ENCODE measurements at places on chromosomes 5 and 9.

GRCh38 chr9:113998525-113999255 is 79.4 kb downstream of the AMBP start:
- DNase-seq, result peak; percentile 14

- no peak for DNase-seq
These were observed 590.4 kb downstream of the PRELID2 start for GRCh38 chr5:145244788-145245187.

DNA sequence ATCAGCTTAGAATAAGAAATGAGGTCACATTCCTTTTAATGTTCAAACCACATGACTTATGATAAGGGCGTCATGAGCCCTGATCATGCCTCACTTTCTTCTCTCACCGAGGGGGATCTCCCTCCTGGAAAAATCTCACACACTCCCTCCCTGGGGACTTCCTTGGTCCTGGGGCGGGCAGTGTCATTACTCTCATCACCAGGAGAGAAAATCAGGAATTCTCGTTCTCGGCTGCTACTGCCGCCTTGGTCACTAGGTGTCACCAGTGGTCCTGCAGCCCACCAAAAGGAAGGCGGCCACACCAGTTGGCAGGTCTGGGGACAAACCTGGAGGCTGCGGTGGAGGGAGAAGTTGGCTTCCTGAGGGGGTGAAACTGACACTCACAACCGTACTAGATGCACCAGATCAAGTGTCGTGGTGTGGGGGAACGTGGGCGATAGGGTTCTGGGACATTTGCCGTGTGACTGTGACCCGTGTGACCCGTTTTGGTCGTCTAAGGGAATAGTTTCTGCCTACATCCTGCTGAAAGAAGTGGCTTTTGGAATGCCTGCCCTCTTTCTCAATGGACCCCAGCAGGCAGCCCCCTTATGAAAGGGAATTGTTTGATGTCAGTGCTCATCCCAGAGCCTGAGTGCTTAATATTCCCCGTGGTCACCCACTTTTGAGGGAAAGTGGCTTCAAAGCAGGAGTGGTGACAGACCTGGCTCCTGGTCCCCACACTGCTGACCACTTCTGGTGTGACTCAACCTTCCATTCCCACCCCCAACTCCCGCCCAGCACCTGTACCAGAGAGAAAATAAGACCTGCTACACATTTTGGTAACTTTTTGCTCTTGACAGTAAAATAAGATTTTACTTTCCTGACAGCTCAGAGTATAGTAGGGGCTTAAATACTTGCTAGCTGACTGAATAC is 63.2 kb downstream of the ACER2 start:
- DNase-seq, result no peak

GRCh38 chr9:19554529-19554928 is 145.7 kb downstream of the ACER2 start:
- no peak for DNase-seq

GRCh38 chr9:133121198-133121914 is at the start of gene RALGDS:
Gene RALGDS, minus strand, starts transcription at chr9:133121240. Its CDS starts 86 bp downstream, at chr9:133121154.
- peak; percentile 95 for DNase-seq

DNA sequence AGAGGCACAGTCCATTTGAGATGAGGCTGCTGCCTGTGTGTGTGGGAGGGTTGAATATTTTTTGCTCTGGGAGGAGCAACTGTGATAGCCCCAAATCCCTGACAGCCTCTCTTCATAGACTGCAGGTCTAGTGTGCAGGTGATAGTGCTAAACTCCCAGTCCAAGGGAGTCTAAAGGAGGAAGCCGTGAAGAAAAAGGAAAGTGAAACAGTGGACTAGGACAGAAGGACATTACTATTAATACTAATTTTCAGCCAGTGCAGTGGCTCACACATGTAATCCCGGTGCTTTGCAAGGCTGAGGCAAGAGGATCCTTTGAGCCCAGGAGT is 295.0 kb downstream of the PDE4D start:
- no peak for DNase-seq

DNA sequence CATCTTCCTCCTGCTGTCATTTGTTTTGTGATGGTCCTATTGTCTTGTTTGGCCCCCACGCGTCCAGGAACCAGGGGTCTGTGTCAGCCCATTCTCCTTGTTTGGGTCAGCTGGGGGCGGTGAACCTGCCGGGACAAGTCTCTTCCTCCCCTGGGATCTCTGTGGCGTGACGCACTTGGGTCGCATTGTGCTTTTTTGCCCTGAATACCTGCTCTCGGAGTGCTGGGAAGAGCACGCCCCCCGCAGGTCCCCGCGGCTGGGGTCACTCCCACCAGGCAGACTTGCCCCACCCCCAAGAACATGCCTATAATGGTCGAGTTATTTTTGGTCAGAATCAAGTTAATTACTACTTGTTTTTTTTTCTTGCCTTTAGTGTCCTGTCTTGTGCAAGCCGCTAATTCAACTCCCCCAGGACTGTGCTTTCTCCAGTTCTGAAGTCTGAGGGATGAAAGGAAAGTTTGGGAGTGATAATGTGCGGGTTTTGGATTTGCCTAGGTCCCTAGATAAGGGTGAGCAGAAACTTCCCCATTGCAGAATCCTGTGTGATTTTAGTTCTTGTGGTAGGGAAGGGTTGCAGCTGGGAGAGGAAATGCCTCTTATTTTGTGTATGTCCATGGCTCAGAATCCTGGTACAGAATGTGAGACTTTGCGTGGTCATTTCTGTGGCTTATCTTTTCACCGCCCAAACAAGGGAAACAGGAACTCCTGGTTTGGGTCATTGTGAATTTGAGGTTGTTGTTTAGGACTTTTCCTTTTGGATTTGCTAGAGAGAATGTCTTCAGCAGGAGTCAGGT is 789 bp downstream of the ACER2 start:
- peak; percentile 32 for DNase-seq

DNA sequence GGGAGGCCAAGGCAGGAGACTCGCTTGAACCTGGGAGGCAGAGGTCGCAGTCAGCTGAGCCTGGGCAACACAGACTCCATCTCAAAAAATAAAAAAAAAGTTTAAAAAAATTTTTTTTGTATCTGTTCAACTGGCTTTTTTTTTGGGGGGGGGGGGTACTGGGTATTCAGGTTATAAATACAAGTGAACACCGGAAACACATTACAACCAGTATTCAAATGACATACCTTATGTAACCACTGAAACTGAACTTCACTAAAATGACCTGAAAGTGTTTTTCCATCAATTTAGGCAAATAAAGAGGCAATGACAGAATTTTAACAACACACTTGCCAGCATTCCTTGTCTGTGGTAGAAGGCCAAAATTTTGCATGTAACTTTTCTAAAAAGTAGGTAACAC is 33.5 kb downstream of the STRBP start:
- no peak for DNase-seq

- no peak for DNase-seq
These were observed 102.4 kb upstream of the PARP8 start for GRCh38 chr5:50564079-50564478.

- no peak for DNase-seq
These were observed 312.2 kb downstream of the HCN1 start for GRCh38 chr5:45383985-45384384.

- no peak for DNase-seq
These were observed 66.7 kb downstream of the IL6ST start for GRCh38 chr5:55927861-55928655.

GRCh38 chr5:67548520-67549295 is 352.1 kb upstream of the CD180 start:
- DNase-seq, result peak; percentile 33

DNA sequence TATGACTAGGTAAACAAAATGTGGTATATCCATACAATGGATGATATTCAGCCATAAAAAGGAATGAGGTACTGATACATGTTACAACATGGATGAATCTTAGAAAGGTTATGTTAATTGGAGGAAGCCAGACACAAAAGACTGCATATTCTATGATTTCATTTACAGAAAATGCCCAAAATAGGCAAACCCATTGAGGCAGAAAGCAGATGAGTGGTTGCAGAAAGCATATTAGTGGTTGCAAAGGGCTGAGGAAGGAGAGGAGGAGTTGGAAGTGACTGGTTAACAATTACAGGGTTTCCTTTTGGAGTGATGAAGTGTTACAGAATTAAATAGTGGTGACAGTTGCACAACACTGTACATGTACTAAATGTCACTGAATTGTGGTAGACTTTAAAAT is 17.7 kb downstream of the PLGRKT start:
- DNase-seq, result no peak

GRCh38 chr5:52896534-52897237 is 92.5 kb upstream of the ITGA2 start:
- DNase-seq, result no peak

GRCh38 chr9:131658377-131659129 is 81.3 kb downstream of the RAPGEF1 start:
- DNase-seq, result no peak

GRCh38 chr9:69020301-69021145 is 6.6 kb upstream of the PRKACG start:
- DNase-seq, result no peak

GRCh38 chr9:73911804-73912203 is 585.3 kb upstream of the RORB start:
- no peak for DNase-seq

- DNase-seq, result no peak
These were observed 219.4 kb downstream of the NFIB start for GRCh38 chr9:14094491-14094890.

DNA sequence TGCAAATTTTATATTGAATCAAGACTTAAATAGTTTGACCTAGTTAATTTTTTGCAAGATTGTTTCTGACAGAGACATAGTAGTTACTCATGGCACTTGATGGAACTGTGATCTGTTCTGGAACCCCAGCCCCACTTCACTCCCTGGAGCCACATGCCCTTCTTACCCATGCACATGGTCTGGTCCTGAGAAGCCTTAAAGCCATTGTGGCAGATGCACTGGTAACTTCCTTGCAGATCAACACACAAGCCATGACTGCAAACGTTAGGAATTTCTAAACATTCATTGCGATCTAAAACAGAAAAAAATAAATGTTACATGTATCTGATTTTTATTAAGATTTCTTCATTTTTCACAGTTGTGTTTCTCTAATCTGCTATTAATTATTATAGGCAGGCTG is 221.2 kb downstream of the SLC12A2 start:
- DNase-seq, result no peak

- DNase-seq, result no peak
These were observed 204.2 kb downstream of the ARHGAP26 start for GRCh38 chr5:142974409-142974808.

DNA sequence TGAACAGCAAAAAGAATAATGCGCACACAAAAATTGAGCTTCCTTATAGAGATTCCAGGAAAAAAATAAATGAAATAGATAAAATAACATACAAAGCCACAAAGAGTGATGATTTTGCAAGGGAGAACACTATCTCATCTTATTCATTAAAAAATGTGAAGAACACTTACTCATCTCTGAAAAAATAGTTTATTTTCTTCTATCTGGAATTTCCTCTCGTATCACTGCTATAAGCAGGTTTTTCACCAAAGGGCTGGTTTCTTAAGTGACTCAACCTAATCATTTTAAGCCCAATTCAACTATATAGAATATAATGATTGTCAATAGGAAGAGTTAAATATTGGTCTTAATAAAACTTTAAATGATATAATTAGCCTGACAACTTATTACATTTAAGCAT is 504.9 kb downstream of the NR2F1-AS1 start:
- DNase-seq, result no peak

DNA sequence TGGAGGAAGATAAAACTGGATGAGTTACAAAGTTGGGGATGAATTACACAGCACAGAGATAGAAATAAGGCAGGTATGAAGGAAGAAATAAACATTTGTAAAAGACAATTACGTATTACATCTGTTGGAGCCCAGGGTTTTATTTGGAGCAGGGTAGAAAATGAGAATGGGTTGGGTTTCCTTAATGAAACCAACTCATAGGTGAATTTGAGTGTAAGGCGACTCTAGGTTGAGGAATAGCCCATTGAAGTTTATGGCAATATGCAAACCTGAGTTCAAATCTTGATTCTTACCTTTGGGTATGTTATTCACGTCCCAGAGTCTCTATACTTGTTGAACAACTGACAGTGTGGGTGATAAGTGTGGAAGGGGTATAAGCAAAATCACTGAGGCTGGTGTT is 422.3 kb upstream of the WWC1 start:
- no peak for DNase-seq

GRCh38 chr5:138276402-138277054 is 2.1 kb upstream of the GFRA3 start:
- no peak for DNase-seq

DNA sequence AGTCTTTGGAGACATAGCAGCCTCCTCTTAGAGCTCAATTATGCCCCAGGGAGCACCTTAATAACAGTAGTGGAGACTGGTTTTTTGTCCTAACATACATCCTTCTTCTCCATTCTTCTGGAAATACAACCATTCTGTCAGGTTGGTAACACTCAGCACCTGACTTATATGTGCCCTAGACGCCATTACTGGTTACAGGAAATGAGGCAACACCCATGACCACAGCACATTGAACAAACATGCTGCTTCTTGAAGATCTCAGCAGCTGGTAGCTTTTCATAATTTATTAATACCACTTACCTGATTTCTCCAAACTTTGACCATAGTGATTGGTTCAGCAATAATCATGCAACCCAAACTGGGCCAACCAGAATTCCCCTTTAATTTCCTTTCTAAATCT is 25.1 kb upstream of the TRPM3 start:
- no peak for DNase-seq

DNA sequence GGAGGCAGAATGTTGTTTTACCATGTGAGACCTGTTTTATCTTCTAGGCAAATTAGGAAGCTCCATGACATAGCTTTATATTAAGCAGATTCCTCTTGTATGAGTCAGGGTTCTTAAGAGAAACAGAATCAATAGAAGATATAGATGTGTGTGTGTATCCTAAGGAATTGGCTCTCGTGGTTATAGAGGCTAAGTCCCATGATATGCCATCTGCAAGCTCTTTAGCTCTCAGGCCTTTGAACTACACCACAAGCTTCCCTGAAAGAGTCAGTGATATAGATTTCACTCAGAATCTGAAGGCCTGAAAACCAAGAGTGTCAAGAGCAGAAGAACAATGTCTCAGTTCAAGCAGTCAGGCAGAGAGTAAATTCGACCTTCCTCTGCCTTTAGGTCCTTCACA is 365.8 kb upstream of the ZNF608 start:
- DNase-seq, result no peak

DNA sequence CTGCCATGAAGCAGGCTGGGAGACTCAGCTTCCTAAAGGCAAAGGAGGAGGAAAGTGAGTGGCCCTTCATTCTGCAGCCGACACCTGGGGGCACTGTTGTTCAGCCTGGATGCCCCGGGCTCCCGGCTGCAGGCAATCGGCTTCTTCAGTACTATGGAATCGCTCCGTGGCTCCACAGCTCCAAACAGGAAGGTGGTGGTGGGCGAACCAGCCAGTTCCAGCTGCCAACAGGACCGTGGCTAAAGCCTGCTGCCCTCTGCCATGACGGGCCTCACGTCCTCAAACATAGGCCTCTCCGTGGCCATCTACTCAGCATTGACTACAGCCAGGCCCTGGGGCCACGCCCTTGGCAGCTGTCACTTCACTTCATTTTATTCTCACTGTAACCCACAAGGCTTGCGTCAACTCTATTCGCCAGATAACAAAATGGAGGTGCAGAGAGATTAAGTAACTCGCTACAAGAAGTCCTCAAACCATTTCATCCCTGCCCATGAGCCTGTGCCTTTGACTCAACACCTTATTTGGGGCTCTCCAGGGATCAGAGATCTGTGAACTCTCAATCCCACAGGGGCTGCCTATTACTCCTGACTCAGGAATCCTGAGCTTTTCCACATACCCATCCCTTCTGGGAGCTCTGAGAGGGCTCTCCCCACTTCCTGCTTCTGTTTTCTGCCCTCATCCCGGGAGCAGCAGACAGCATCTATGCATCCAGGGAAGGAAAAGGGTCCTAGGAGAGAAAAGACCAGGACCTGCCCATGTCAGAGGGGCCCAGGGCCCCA is 38.0 kb downstream of the PAX5 start:
- peak; percentile 72 for DNase-seq

Measured in mucosa of descending colon (tissue), 3 donors.